Activated naive CD4-positive, alpha-beta T cell treated with Interleukin-2 at 50 U/mL for 16 hours (primary cell): ENCODE measurements at places on chromosomes 6 and 20.

DNA sequence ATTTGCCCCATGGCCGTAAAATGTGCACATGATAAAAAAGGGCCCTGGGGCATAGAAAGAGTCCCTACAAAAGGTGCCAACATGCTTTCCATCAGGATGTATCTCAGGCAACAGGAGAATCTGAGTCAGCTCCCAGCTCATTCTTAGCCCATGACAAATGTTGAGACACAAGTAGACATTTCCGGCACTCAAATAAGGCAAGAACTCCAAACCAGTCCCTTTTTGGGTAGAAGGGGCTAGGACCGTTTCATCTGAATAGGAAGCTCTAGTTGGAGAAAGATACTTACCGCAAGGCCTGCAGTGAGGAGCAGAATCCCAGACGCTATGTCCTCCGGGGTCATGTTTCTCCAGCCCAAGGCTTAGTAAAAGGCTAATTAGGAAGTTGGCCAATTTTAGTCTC lies 261.0 kb upstream of the RIN2 start:
- DNase-seq: no peak

- DNase-seq: no peak
Observed at GRCh38 chr6:129073691-129074395, 190.9 kb downstream of the LAMA2 start.

- no peak for DNase-seq
Observed at GRCh38 chr6:80366714-80367113, 260.2 kb downstream of the BCKDHB start.

GRCh38 chr6:110527516-110527915 lies 51.1 kb upstream of the SLC22A16 start:
- DNase-seq: no peak
